Breast epithelium (tissue), 4 donors: ENCODE measurements at places on chromosomes 5 and 9.

DNA sequence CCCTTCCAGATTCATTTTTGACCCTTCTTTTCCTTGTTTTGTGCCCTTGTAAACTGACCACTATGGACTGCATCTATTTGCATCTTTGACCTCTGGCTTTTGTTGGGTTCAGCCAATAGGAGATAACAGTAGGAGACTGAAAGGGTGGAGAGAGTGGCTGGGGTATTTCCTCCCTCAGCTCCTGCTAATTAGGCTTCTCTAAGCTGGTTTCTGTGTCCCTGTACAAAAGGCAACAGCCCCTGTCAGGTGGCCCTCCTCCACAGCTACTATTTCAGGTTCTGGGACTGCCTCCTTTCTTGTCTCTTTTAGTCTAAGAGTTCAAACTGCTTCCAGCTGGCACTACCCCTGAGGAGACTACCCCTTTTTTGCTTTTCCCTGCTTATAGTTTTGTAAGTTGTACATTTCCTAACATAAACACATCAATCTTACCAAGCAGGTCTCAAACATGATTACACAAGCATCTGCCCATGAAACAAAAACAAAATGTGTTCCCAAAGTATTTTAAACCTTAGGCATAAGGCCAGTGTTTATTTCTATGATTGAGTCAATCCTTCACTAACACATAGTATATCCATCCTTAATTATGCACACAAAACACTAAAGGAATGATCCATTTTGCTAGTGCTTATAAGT lies 262.0 kb upstream of the TRPM3 start:
- no peak for DNase-seq

- no peak for DNase-seq
Observed at GRCh38 chr5:41747301-41747700, 122.9 kb downstream of the OXCT1 start.

DNA sequence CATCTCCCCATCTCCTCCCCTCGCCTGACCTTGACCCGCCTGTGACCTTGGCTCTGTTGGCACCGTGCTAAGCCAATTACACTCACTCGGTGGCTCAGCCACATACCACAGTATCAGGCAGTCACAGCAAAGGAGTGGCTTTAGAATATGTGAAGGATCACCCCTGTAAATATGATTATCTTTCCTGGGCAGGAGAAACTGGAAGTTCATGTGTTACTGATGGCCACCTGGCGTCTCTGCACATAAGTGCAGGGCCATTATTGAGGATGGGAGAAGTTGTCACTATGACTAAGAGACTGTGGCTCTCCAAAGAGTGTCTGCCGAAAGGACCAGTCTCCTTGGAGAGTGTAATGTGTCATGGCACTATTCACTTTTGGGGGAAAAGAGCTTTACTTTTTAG lies 116.9 kb upstream of the S1PR3 start:
- DNase-seq: no peak

GRCh38 chr5:107472620-107473064 lies 198.1 kb downstream of the EFNA5 start:
- no peak for DNase-seq

DNA sequence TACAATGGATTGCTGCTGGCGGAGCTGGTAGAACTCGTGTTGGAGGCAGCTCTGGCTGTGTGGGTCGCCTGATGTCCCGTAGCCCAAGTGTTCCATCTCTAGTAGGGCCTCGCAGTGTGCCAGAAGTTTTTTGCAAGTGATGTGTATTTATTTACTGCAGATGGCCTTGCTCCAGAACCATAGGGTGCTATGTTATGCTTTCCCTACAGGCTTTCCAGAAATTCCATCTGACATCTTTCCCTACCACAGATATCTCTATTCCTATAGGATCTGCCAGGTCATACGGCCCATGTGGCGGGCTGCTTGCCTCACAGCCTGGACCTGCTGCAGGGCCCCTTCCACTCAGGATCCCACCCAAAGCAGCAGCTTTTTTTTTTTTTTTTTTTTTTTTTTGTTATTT lies 16.9 kb downstream of the ADAMTSL2 start:
- no peak for DNase-seq

GRCh38 chr9:137478962-137479861 lies 20.1 kb upstream of the NSMF start:
- DNase-seq: no peak

DNA sequence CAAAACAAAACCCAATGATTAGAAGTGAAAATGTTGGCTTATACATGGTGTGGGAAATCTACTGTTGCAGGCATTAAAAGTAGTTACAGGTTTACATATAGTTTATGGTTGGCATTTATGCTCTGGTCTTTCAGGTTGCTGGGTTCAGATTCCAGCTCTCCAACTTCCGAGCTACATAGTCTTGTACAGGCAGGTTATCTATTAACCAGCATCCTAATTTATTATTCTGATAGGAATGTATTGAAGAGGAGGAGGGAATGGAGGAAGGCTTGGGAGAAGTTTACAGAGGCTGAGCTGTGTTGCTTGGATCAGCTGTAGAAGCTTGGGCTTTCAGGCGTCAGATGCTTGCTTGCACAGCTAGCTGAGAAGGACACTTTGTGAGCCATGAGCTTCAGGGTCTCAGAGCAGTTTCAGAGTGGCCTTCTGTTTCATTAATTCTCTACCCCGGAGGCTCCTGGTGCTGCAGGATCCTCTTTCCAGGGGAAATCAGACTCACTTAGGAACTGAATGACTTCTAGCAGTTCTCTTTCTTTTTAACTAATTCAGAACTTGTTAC lies 11.7 kb upstream of the ERBIN start:
- DNase-seq: no peak

- DNase-seq: no peak
Observed at GRCh38 chr9:86471171-86471815, 117.1 kb upstream of the TUT7 start.

DNA sequence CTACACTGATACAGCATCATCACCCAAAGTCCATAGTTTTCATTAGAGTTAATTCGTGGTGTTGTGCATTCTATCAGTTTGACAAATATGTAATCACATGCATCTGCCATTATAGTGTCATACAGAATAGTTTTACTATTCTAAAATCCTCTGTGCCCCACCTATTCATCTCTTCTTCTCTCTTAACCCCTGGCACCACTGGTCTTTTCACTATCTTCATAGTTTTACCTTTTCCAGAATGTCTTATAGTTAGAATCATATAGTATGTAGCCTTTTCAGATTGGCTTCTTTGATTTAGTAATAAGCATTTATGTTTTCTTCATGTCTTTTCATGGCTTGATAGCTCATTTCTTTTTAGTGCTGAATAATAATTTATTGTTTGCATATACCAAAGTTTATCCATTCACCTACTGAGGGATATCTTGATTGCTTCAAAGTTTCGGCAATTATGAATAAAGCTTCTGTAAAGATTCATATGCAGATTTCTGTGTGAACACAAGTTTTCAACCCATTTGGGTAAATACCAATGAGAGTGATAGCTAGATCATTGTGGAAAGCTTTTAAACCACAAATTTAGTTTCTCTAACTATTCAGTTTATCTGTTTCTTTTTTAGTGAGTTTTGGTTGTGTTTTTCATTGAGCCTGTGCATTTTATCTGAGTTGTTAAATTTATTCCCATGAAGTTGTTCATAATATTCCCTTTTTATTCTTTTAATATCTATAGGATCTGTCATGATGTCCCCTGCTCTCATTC lies 84.9 kb downstream of the RALGPS1 start:
- no peak for DNase-seq

- no peak for DNase-seq
Observed at GRCh38 chr9:34606905-34607304, 5.0 kb downstream of the RPP25L start.

DNA sequence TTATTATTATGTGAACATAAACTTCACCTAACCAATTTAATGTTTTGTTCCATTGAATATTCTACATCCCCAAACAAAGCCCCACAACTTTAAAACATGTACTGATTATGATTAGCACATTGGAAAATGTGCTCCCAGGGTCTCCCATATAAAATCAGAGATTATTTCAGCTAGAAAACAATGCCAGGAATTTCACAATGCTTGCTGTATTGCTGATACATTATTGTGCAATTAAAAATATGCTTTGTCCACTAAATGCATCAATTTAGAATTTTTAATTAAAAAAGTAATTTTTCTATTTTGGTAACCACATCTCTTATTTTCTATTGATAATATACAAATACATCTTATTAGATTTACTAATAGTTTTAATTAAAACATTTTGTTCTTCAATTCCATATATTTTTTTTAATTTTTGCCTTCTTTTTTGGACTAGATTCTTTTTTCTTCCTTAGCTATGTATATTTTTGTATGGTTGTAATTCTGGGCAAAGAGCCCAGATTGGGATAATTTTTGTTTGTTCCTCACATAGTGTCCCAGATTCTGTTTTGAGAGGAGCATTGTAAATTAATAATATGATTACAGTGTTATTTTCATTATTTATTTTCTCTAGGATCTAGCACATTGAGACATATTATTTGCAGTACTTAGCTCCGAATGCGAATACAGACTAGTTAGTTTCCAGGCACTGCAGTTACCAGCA lies 241.5 kb upstream of the CDH18 start:
- DNase-seq: no peak

DNA sequence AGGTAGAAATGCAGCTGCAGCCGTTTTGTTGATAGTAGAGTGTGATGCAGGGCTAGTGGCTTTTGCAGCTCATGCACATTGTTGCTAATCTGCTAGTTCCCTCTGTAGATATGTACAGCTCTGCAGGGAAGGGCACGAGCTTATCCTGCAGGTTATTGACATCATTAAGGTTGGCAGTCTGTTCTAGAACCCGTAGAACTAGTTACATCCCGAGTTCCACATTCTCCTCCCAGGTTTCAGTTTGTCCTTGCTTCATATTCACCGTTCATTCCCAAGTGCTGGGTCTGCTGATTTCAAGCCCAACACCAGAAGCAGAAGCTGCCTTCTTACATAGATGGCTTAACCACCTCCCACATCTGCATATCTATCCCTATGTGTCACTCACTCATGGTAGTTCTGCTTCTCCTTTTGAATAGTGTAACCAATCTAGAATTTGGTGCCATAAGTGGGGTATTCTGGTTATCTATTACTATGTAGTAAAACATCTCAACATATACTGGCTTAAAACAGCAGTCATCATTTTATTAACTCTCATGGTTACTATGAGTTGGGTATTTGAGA lies 38.1 kb downstream of the CRHBP start:
- DNase-seq: no peak

DNA sequence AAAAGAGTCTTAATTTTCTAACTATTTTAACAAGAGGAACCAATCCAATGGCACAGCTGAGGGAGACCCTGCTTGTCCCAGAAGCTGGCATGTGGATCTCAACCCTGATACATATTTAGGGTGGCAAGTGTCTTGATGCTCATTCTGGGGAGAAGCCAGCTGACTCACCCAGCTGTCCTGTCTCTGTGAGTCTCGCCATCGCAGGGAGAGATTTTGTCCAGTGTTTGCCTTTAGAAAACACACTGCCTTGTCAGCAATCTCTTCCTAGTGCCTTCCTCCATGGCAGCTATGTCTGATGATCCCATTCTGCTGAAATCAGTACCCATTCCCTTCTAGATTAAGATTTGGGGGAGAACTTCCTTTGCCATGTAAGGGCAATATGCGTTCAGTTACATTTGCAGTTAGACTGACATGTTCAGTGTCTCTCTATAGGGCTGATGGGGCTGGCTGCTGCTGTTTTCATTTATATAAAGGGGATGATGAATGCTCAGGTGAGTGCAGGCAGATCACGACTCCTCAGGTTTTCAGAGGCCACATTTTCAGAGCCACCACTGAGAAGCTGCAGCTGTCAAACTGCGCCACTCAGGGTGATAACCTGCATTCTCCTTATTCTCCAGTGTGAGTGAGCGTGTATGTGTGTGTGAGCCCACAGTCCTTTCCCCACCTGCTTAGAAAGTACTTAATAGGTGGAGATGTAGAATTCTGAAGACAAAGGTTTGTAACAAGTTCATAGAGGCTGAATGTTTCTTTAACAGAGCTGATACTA lies 217.0 kb downstream of the GAS1 start:
- no peak for DNase-seq

DNA sequence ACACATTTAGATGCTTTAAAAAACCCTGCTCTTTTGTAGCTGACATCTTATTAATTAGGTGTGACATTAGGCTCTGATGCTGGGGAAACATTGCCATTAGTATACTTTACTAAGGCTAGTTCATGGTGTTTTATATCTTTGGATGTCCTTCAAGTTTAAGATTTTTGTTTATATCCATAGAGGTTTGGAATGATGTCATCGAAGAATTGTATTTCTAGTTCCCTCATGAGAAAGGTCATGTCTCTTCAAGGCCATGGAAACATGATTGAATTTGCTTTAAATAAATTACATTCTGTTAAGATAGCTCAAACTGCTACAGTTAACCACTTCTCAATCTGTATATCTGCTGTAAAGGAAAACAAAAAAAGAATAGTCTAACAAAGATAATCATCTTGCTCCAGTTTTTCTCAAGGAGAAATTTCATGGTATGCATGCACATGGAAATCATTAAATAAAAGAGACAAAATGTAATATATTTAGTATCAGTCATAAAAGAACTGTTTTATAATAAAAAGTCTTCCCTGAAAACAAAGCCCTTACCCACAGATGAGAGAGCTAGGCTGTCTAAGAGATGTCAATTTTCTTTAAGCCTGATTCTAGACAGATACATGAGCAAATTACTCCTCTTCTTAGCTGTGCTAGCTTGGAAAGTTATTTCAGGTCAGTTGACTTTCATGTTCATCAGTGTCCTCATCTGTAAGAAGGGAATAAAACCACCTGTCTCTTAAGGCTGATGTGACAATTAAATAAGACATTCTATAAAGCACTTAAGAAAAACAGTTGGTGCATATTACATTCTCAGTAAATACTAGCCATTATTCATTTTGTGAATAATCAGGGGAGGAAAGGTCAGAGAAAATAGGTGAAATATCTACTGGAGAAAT lies 25.0 kb upstream of the STARD4 start:
- no peak for DNase-seq

DNA sequence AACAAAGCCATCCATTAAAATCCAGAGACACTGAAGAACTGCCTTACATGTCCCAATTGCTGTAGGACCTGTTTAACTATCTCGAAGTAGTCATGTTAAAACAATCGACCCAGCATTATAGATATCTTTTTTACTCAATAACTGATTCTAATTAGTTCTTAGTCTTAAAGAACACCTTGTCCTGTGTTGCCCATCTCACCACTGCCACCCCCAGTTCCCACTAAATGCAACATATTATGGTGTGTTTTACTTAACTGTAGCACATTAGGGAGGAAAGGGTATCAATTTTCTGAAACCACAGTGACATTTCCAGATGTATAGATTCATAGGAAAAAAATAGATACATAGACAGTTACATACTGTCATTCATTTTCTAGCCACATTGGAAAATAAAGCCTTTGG lies 221.2 kb downstream of the MEF2C start:
- DNase-seq: no peak

GRCh38 chr5:77683171-77683732 lies 44.7 kb upstream of the OTP start:
- no peak for DNase-seq

- DNase-seq: no peak
Observed at GRCh38 chr5:65482296-65482735, 596 bp upstream of the ADAMTS6 start.
